ENCODE measurements at places on chromosomes 3 and 15.

GRCh38 chr3:188939814-188940572 lies 231.8 kb upstream of the TPRG1 start:
- no peak for DNase-seq

GRCh38 chr3:73098873-73099272 lies 37.4 kb downstream of the EBLN2 start:
- no peak for DNase-seq

DNA sequence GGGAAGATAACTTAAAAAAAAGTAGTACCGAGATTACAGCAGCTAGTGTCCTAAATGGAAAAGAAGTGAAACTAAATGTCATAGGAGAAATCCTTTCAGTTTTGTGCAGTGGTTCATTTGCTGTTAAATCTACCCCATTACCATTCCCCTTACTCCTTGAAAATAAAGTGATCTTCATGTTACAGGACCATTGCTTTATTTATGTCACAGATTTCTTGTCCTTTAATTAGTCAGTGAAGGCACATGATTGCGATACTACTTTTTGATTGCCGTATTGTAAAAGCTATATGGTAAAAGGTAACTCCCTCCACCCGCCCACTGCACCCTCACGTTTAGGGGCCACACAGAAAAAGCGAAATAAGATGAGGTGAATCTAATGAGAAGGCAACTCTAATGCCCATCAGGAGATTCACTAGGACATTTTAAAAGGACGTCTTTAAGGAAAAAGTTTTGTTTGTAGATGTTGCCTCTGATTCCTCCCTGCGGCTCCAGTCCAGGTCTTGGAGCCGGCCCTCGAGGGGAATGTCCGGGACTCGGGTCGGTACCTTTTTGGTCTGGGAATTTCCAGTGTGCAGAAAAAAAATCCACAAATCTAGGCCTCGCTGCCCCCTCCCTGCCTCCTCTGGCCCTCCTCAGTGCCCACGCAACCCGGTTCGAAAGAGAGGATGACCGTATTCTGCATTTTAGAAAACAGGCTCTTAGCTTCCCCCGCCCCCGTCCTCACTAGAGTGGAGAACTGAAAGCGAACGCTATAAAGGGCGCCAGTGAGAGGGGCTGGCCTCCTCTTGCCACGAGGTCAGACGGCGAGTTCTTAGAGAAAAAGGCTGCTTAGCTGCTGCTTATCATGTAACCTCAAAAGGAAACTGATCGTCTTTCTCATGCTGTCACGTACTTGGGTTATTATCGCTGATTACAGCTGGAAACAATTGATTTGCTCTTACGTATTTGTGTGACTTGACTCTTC lies 21.8 kb upstream of the NFKBIZ start:
- peak; percentile 80 for DNase-seq

DNA sequence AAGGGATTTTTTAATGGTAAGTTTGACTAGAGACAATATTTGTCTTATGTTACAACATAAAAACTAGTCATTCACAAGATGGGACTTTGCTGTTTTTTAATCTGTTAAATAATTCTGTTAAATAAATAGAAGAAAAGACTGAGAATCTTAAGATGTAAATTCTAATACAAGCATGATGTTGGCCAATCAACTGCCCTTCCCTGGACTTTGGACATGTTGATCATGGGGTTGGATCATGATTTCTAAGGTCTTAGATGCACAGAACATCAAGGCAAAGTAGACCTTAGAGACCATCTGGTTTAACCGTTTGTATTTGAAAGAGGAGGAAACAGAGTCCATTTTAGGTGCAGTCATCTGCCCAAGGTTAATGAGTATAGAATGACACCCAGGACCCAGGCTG lies 10.9 kb downstream of the MASP1 start:
- no peak for DNase-seq

All from activated CD8-positive, alpha-beta memory T cell treated with anti-CD3 and anti-CD28 coated beads, Interleukin-2, amount 50 U/mL, for 4 hours (primary cell).